Stimulated activated CD4-positive, alpha-beta T cell treated with anti-CD3 and anti-CD28 coated beads, TNF-alpha, amount 100 ng/mL, for 48 hours (primary cell): ENCODE measurements at places on chromosomes 3 and 15.

DNA sequence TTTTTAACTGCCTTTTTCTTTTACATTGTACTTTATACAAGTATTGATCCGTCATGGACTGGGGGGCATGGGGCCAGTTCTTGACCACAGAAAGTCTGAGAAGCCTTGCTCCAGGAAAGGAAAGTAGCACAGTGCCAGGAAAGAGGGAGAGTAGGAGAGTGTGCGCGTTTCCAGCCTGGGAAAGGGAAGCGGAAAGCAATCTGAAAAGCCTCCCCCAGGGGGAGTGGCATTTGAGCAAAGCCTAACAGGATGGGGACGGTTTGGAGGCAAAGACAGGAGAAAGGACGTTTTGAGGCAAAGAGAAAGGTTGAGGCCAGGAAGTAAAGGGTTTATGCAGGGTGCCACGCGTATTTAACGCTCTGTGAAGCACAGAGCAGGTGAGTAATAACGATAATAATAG, 116.9 kb downstream of the RORA start:
- DNase-seq = no peak

GRCh38 chr3:175105066-175105465, 245.9 kb downstream of the NAALADL2 start:
- DNase-seq = no peak

DNA sequence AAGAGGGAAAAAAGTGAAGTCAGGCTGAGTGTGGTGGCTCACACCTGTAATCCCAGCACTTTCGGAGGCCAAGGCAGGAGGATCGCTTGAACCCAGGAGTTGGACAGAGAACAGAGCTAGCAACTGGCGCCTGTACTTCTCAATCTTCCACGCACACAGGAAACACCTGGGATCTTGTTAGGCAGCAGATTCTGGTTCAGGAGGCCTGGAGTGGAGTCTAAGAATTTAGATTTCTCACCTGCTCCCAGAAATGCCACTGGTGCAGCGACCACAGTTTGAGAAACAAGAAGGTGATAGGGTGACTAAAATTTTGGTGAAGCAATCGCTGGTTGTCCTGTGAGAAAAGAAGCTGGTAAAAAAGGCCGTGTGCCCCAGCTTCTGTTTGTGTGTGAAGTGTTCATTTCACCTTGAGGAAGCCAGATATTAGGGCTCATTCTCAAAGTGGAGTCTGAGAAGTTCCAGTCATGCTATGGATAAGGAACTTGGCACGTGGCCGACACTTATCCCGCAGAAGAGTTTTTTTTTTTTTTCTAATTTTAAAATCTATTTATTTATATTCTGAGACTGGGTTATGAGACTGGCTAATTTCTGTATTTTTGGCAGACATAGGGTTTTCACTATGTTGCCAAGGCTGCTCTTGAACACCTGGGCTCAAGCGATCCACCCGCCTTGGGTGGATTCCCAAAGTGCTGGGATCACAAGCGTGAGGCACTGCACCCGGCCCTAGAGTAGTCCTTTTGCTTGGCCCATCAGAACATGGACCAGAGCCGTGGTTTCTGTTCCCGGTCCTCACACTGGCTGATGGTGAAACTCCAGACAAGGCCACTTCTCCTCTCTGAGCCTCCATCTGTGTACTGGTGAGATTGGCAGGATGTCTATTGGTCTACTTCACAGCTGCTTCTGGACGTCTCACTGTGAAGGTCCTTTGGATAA, 324.6 kb upstream of the PROK2 start:
- DNase-seq = no peak

DNA sequence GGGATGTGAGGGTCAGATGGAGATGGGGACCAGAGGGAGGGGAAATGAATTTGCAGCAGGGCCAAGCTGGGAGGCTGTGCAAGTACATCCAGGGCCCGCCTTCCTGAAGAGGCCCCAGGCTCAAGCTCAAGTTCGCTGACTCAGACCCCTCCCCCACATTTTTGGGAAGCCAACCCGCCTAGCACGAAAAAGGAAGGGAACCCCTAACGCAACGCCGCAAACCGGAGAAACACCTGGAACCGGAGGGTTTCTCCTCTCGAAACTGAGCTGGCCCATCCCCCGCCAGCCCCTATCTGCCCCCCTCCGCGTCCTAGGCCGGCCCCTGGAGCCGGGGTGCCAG, 624 bp downstream of the AP3B2 start:
- no peak for DNase-seq

GRCh38 chr15:75347222-75348033, 589 bp downstream of the NEIL1 start:
- DNase-seq = no peak

DNA sequence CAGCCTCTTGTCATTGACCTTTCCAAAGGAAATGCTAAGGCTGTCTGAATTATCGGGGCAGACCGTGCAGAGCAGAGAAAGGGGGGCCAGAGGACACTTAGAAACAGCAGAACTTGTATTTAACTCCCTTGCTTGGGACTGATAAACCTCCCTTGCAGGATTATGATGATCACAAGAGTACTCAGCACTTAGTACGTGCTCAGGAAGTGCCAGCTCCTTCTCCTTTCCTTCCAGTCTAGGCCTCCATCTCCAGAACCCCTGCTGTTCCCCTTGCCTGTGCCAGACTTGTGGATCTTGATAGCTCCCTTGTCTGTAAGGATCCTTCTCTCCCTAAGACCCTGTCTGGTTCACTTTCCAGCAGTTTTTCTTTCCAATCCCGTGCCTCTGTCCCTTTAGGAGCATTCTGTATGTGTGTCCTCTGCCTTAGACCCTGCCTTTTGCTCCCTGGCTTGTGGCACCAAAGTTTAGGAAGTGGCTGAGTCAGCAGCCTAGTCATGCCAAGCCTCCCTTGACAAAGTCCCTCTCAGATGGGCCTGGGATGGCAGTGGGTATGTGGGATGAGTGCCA, 747 bp downstream of the SORD start:
- no peak for DNase-seq

DNA sequence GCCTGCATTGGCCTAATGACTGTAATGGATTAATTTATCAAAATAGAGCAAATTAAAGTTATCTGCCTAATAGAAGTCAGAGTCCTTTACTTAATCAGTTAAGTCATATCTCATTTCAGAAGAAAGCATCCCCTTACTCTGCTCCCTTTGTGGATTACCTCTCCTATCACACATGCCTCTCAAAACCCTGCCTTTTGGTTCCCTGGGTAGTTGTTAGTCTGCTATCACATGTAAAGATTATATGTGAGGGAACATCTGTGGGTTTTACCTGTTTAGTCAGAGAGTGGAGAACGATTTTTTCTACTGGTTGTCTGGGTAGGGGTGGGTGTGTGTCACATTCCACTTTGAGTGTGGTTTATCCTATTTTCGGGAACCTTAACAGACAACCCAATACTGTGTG, 16.4 kb downstream of the UBE2E2 start:
- no peak for DNase-seq

GRCh38 chr3:14461748-14462324, 59.4 kb downstream of the SLC6A6 start:
- no peak for DNase-seq

DNA sequence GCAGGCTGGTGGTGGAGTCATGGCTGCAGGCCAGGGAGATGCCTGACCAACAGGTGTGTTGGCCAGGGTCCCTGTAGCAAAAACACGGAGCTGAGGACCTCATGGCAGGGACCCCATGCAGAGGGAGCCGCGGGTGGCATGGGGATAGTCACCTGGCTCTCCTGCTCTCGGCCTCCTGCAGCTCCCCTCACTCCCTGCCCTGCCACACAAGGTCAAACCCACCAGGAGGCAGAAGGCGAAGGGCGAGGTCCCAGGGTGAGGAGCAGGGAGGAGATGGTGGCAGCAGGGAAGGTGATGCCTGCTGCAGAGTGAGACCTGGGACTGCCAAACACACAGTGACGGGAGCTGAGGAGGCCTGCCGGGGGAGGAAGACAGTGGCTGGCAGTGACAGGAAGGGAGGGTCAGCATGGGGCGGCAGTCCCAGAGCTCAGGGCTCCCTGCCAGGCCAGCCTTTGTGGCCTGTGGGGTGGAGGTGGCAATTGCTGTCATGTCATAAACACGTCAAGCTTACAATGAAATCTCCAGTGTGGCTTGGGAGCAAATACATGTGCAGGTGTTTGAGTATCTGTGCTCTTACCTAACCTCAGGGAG, 144.3 kb downstream of the TJP1 start:
- DNase-seq = no peak

DNA sequence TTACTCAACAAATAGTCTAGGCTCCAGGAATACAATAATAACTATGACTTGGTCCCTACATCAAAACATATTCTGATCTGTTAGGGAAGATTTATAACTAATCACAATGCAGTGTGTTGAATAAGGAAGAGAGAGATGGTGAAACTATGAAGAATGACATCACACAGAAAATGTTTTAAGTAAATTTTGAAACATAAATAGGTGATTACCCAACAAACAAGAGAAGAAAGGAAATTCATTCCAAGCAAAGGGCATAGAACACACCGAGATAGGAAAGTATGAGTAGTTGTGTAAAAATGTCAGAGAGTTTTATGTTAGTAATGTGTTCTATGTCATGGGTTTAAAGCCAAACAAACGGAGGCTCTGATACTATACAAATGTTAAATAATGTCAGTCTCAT, 13.4 kb downstream of the SEC62 start:
- DNase-seq = no peak

GRCh38 chr15:29651476-29652233, 170.6 kb downstream of the TJP1 start:
- DNase-seq = no peak

DNA sequence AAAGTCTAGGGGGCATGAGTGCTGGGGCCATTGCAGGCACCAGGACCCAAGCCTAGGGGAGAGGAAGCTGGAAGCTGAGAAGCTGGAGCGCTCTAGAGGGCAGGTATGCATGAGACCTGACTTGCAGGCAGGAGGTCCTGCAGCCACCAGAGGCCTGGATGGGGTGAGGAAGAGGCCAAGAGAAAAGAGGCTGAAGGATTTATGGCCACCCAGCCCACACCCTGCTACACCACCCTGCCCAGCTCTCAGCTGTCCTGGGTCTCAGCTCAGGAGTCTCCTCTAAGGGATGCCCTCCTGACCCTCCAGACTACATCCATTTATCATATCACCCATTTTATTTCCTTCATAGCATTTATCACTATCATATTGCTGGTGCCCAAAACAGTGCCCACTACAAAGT, 36.5 kb downstream of the RPN1 start:
- no peak for DNase-seq

DNA sequence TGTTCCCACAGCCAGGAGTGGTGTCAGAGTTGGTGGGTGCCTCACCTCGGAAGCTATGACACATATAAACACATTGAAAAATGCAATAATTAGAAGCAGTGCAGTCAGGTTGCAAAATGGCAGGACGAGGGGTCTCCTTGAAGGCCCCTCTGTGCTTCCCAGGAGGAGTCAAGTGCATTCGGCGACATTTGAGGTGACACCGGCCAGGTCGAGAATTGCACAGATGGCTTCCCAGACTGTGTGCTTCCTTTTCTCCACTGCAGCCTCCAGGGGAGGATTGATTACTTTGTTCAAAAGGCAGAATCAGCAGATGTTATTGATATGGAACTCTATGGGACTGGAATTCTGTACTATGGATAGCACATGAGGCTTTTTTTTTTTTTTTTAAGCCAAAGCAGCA, 163.2 kb downstream of the MINAR1 start:
- no peak for DNase-seq

- DNase-seq = no peak
Observed at GRCh38 chr3:159236321-159236720, 434.5 kb downstream of the MFSD1 start.

GRCh38 chr3:94423578-94423977, 360.7 kb downstream of the NSUN3 start:
- no peak for DNase-seq

DNA sequence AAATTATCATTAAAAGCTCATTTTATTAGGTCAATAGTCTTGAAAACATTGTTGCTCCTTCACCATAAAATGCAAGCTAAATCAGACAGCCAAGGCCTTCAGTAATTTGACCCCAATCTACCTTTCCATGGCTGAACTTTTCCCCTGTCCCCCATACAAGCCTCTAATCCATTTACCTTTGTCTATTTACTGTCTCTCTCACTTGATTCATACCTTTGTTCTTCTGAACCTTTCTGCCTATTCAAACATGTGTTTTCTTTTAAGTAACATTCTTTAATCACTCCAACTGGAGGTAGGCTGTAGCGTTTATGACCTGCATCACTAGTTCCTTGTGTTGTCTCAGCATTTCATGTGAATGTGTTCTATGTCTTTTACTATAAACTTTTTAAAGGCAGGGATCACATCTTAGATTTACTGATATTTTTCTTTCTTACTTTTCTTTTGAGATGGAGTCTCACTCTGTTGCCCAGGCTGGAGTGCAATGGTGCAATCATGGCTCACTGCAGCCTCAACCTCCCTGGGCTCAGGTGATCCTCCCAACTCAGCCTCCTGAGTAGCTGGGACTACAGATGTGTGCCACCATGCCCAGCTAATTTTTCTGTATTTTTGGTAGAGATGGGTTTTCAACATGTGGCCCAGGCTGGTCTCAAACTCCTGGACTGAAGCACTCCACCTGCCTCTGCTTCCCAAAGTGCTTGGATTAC, 5.2 kb upstream of the NANOGP8 start:
- no peak for DNase-seq

DNA sequence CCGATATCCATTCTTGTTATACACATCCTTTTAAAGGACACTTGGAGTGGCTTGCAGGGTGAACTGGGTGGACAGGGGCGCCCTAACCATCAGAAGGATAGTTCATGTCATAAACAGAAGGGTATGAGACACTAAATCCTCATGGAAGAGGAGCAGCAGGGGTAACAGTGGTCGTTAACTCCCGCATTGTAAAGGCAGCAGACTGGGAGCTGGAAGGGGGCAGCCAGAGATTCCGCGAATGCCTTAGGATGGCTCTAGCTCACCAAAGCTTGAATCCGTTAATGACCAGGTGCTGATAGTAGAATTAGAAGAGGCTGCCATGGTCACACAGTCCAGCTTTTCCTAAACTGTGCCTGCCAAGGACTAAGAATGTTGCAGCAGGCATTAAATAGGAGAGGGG, 85.2 kb upstream of the ANKRD34C start:
- DNase-seq = no peak

DNA sequence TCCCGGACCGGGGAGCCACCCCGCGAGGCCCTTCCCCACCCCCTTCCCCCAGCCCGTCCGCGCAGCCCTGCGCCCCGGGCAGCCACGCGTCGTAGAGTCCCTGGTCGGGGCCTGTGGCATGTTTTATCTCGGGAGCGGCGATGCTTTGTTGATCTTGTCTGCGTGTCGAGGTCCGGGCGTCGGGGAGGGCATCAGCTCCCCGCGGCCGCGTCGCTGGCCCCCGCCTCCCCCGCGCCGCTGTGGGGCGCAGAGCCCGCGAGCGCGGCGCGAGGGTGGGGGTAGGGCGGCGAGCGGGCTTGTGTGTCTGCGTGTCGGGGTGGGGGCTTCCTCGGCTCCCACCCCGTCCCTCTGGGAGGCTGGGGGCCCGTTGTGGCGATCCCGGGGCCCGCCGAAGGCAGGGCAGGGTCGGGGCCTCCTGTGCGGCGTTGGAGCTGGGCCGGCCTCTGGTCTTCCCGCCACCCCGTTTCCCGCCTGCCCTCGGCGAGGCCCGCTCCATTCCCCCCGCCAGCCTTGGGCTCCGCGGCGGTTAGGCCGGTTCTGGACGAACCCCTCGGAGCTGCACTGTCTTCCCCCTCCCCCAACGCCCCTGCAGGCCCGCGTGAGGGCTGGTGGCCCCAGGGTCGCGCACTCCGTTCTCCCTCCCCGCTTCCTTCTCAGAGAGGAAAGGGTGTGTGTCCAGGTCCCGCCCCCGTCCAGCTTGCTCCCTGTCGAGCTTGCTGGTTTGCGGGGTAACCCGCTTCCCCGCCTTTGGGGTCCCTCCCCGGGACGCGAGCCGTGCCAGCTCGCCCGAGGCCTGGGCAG, 695 bp downstream of the GMPS start:
- peak; percentile 15 for DNase-seq

- no peak for DNase-seq
Observed at GRCh38 chr3:110938629-110939028, 133.0 kb upstream of the NECTIN3 start.

GRCh38 chr15:49814709-49815108, 193.9 kb downstream of the DTWD1 start:
- DNase-seq = no peak
